ENCODE measurements at places on chromosomes 7 and 10.

DNA sequence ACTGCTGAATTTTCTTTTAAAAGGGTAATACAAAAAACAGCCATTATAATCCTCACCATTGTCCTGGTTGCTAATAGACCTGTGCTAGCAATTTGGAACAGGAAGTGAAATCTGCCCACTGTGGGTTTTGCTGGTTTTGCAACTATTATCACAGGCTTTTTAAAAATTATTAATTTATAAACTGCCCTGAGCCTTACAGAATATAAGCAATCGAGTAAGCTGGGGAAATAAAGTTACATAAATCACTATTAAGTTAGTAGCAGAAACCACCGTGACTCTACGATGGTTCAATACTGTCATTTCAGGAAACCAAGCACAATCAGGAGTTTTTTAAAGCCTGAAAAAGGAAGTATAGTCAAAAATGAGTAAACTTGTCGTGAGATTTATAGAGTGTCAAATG, 62.3 kb downstream of the TMEM26 start:
- DNase-seq, result no peak

DNA sequence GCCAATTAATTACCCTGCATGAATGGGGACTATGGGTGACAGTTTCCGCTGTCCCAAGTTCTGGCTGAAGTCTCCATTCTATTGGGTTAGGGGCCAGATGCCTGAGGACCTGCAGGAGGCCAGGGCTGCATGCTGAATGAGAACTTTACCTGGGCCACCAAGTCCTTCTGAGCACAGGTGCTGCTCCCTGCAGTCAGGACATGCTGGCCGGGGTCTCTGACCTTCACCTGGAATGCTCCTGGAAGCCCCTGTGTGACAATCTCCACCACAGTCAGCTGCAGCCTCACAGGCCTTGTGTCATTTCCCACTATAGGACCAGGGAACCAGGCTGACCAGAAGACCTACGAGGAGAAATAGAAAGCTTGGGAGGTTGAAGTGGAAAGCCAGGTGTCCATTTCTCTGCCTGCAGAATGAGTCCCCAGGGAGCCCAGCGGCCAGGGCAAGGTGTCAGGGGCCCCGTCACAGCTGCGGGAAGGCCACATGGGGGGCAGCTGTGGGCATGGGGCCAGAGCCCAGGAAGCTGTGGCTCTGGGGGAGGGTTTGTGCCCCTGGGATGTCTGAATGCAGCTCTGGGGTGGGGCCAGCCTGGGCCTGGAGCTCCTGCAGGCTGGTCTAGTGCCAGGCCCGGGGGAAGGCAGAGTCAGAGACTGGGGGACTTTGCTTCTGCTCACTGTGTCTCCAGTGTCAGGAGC, 5.6 kb upstream of the GIMAP8 start:
- DNase-seq, result no peak

DNA sequence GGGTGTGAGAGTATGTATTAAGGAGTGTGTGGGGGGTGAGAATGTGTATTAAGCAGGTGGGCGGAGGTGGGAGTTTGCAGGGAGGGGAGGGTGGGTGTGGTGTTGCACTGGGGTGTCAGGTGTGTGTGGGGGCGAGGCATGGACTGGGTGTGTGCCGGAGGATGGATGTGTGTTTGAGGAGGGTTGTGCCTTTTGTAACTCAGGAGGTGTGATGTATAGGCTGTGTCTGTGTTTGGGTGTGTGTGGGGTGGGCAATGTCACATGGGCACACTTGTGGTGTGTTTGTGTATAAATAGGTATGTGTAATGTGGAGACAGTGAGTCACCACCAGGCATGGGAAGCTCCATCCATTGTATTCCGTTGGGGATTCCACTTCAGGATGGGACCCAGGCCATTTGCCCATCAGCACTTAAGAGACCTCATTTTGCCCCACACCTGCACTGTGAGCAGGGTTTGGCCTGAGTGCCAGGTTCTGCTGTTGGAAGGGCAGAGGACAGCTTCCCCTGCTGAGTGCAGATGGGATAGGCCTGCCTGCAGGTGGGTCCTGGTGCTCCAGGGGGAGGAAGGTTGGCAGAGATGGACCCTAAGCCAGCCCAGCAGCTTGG, 5.8 kb downstream of the UNC5B start:
- DNase-seq, result no peak

DNA sequence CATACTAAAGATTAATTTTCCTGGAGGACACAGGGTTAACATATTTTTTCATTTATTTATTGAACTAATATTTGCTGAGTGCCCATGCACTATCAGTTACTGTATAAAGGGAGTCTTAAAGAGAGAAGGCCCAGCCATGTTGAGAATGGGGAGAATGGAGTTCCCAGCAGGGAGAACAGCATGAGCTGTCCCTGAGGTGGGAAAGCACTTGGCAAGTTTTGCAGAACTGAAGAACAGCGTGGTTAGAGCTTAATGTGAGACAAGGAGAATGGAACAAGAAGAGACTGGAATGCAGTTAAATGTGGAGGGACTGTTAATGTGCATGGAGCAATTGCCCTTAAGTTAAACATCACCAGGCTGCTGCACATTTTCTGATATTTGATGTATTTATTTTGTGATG, 435.4 kb downstream of the SUGCT start:
- DNase-seq, result peak; percentile 76

DNA sequence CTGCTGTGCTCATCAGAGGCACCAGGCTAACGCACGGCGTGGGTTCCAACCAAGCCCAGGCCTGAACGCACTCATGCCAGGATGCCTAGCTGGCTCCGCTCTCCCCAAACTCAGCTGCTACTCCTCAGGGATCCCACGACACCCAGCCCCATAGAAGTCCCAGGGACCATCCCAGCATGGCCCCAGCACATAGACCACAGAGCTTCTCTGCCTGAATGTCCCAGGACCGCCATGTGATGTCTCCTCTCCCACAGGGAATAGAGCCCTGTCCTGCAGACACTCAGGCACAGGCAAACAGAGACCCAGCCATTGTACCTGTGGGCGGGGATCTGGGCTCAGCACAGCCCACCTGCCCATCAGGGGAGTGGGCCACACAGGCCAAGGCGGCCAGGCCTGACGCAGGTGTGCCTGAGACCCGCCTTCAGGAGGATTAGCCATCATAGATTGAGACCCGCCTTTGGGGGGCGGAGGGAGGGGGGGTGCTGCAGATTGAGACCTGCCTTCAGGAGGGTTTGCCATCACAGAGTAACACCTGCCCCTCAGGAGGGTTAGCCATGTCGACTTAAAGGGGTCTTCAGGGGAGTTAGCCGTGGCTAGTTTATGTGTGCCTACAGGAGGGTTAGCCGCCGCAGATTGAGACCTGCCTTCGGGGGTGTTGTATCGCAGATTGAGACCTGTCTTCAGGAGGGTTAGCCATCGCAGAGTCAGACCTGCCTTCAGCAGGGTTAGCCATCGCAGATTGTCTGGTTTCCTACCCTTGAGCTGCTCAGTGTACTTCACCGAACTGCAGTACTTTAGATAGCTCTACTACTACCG, 29.0 kb downstream of the RASGEF1A start:
- no peak for DNase-seq

- DNase-seq, result no peak
Measured at GRCh38 chr7:127976056-127976737, 55.0 kb downstream of the LRRC4 start.

GRCh38 chr10:61895898-61896600, 5.5 kb upstream of the ARID5B start:
- no peak for DNase-seq

Data from astrocyte of the cerebellum (primary cell).